ENCODE measurements at places on chromosomes 3 and 15.

DNA sequence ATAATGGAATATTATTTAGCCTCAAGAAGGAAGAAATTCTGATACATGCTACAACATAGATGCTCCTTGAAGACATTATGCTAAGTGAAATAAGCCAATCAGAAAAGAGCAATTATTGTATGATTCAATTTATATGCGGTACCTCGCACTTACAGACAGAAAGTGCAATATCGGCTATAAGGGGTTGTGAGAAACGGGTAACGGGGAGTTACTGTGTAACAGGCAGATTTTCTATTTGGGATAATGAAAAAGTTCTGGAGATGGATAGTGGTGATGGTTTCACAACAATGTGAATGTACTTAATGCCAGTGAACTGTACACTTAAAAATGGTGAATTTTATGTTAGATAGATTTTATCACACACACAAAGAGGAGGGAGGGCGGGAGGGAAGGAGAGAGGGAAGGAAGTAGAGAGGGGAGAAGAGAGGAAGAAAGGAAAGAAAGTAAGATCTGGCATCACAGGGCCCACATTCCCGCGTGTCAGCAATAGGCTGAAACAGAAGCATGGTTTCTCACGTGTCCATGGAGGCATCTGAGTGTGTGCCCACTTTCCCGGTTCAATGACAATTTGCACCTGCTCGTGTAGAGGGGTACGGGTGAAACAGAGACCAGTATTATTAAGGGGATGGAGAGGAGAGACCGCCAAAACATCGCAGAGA is 700 bp upstream of the BLM start:
- no peak for DNase-seq

DNA sequence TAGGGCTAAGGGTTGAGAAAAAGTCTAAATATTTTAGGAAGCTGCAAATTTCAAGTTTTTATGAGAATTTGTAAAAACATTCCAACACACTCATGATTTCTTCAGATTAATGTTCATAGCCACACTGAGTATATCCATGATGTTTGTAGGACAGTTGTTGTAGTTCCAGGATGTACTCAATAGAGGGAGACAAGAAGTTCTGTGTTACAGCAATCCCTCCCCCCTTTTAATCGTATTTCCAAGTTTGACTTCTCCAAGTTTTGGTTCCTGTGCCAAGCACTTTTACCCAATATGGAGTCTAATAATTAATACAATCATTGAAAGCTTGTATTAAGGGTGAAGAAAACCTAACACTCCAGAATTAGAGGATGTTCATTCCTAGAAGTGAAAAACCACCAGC is 143.4 kb downstream of the FEZF2 start:
- DNase-seq = no peak

DNA sequence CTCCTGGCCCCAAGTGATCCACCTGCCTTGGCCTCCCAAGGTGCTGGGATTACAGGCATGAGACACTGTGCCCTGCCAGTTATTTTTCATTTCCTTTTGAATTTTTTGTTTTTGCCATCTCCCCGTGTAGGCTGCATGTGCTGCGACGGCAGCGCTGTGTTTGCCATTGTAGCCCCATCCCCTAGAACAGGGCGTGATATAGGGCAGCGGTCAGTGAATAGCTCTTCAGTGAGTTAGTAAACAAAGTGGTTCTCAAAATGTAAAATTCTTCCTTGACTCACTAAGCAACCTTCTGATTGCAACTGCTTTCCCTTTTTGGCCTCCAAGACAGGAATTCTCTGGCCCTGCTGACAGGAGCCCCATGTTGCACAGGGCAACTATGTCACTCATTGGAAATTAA is 138.1 kb upstream of the CTDSPL start:
- DNase-seq = no peak

- DNase-seq = no peak
These were observed 38.4 kb downstream of the PLCL2 start for GRCh38 chr3:16923112-16923511.

DNA sequence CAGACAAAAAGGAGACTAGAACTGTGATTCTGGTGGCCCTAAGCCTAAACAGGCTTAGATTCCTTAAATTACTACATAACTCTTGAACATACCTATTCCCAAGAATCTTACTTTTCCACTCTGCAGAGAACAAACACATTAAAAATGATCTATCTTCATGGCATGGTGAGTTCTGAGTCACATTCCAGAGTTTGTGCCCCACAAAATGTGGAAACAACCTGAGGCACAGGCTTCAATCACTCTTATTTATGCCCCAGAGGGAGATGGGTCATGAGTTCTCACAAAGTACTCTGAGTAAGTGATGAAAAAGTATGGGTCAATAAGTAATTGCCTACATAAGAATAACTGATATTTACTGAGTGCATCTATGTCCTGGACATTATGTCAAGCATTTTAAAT is 137.5 kb upstream of the SLC2A2 start:
- DNase-seq = no peak

DNA sequence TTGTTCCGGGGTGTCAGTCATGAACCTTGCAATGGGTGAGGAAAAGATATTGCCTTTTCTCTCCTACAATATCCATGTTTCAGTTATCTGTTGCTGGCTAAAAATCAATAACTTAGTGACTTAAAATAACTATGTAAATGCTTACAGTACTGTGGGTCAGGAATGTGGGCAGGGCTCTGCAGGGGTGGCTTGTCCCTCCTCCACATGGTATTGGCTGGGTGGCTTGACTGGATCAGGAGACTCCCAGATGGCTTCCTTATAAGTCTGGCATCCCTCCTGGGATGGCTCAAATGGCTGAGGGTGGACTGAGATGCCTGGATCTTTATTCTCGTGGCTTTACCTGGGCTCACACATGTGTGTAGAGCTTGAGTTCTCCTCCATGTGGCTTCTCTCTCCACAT is 47.5 kb downstream of the GTPBP8 start:
- DNase-seq = no peak

GRCh38 chr3:60160111-60160821 is 1091.0 kb downstream of the FHIT start:
- DNase-seq = no peak

- DNase-seq = no peak
These were observed 200.4 kb downstream of the ADAMTSL3 start for GRCh38 chr15:83854321-83854720.

GRCh38 chr15:49644364-49644794 is 23.5 kb downstream of the DTWD1 start:
- DNase-seq = no peak

GRCh38 chr3:158489181-158489580 is 81.8 kb upstream of the MLF1 start:
- no peak for DNase-seq

- DNase-seq = no peak
These were observed 313.4 kb upstream of the DNAJC19 start for GRCh38 chr3:181302960-181303359.

DNA sequence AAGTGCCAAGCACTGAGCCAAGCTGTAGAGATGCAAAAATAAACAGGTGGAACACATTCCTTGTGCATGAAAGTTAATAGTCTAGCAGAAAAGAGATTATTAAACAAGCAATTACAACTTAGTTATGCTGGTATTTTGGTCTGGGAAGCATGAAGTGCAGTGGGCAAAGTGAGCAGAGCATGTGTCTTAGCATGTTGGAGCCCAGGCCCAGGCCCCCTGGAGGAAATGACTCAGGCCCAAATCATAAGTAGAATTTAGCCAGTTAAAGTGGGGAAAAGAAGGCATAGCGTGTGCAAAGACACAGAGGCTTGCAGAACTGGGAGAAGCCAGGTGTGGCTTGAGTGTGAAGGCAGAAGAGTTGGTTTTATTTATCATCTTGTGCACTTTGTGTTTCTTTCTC is 163.8 kb upstream of the ATP11B start:
- DNase-seq = no peak

GRCh38 chr3:143901105-143901504 is 52.8 kb upstream of the SLC9A9 start:
- DNase-seq = no peak

Measured in stimulated activated CD8-positive, alpha-beta memory T cell treated with anti-CD3 and anti-CD28 coated beads, Interleukin-15, amount 100 ng/mL, for 24 hours (primary cell).